ENCODE measurements at places on chromosomes 7 and 10.

DNA sequence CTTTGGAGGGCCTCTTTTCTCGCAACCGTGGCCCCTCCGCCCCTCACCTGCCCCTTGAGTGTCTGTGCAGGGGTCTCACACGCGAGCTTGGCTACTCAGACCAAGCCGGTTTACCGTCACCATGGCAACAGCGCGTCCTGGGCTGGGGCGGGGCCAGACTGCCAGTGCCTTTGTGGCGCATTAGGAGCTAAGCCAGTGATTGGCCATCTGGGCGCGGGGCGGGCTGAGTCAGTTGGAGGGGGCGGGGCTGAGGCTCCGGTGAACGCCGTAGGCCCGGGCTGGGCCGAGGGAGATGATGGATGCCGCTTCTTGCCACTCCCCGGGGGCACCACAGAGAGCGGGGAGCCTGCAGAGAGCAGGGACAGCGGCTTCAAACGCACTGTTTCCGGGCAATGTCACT lies 48.7 kb upstream of the FXYD4 start:
- DNase-seq: peak; percentile 91

DNA sequence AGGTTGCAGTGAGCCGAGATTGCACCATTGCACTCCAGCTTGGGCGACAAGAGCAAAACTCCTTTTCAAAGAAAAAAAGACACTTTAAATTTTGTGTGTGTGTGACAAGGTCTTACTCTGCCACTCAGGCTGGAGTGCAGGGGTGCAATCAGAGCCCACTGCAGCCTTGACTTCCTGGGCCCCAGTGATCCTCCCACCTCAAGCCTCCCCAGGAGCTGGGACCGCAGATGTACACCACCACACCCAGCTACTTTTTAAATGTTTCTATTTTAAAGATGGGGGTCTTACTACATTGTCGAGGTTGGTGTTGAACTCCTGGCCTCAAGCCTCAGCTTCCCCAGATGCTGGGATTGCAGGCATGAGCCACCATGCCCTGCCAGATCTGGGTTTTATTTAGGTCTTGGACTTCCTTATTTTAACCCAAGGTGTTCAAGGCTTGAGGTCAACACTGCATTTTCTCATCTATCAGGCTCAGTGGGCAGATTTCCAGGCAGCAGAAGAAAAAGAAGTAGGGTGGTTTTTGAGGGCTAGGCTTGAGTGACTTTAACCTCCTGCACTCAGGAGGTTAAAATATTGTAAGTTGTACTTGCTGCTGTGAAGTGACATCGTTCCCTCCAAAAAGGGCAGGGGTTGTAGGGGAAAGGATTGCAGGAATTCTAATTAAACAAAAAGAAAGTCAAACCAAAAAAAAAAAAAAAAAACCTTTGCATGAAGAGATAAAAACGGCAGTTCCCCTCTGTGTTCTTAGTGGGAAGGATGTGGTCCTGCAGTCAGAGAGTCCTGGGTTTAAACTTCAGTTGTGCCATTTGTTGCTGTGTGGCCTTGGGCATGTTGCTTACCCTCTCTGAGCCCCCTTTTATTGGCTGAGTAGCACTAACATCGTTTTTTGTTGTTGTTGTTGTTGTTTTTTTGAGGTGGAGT lies 71.5 kb downstream of the CARD11 start:
- DNase-seq: no peak

- DNase-seq: no peak
Measured at GRCh38 chr10:97570789-97571471, 1.6 kb upstream of the ANKRD2 start.

GRCh38 chr7:118573085-118573484 lies 348.6 kb downstream of the ANKRD7 start:
- peak; percentile 57 for DNase-seq

- no peak for DNase-seq
Measured at GRCh38 chr10:29227201-29227600, 61.7 kb upstream of the LYZL1 start.

DNA sequence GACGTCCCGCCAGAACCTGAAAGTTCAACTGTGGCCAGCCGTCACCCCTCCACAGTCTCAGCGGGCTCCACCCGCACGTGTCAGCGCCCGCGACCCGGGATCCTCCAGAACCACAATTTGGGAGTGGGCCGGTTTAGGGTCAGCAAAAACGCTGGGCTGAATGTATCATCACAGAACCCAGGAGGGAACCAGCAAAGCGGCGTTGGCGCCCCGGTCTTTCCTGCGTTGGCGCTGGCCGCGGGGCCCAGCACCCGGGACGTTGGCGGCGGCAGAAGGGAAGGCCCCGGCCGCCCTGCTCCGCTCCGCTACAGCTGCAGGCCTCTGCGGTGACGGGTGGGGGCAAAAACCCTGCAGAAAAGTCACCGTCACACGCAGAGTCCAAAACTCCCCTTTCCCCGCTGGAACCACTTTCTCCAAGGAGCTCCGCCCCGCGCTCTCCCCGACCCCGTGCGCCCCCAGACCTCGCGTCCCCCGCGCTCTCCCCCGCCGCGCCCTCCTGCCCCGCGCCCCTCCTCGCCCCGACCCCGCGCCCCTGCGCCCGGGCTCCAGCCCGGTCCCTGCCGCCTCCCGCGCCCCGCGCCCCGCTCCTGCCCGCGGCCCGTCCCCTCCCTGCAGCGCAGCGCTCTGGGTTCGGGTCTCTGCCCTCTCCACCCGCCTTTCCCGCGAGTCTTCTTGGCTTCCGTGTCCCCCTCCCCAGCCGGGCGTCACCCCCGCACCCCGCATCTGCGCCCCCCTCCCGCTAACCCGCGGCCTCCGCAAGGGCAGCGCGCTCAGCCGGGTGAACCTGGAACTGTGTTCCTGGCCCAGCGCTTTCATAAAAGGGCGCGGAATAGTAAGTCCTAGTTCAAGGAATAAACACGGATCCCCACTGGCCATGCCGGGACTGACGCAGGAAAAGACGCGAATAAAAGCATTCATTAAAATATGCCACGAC lies 24.0 kb upstream of the RNF32 start:
- no peak for DNase-seq

- no peak for DNase-seq
Measured at GRCh38 chr10:58322072-58322834, 12.6 kb upstream of the UBE2D1 start.

GRCh38 chr7:18861514-18862118 lies 255.8 kb downstream of the TWIST1 start:
- DNase-seq: no peak

DNA sequence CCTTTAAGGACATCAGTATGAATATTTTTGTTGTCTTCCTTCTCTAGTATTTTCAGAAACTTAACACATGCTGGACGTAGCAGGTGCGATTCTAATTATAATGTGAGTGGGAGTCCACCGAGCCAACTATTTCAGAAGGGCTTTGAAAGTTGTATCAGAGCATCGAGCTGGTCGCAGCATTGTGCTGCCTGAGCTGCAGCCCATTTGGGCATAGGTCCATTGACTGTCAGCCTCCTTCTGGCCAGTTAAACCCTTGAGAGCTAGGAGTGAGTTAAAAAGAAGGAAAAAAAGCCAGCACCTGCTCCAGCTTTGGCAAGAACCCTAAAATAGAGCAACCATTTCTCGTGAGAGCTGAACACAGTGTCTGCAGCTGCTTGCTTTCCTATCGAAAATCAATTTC lies 47.8 kb downstream of the SLC35G1 start:
- no peak for DNase-seq

DNA sequence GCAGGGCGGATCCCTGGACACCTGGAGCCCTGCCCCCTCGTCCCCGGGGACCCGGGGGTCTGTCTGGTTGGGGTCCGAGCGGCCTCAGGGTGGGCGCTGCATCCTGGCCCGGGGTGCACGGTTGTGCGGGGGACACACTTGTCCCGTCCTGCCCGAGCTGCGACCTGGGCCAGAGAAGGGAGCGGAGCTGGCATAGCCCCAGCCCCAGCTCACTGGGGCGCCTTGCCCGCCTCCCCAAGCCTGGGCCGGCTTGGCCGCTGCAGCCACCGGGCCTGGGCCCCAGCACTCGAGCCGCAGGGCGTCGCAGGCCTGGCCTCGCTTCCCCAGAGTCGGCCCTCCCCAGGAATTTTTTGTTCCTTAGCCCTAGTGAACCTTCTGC lies 54.5 kb downstream of the GLRX3 start:
- no peak for DNase-seq

GRCh38 chr10:33494694-33495265 lies 160.3 kb upstream of the NRP1 start:
- no peak for DNase-seq

DNA sequence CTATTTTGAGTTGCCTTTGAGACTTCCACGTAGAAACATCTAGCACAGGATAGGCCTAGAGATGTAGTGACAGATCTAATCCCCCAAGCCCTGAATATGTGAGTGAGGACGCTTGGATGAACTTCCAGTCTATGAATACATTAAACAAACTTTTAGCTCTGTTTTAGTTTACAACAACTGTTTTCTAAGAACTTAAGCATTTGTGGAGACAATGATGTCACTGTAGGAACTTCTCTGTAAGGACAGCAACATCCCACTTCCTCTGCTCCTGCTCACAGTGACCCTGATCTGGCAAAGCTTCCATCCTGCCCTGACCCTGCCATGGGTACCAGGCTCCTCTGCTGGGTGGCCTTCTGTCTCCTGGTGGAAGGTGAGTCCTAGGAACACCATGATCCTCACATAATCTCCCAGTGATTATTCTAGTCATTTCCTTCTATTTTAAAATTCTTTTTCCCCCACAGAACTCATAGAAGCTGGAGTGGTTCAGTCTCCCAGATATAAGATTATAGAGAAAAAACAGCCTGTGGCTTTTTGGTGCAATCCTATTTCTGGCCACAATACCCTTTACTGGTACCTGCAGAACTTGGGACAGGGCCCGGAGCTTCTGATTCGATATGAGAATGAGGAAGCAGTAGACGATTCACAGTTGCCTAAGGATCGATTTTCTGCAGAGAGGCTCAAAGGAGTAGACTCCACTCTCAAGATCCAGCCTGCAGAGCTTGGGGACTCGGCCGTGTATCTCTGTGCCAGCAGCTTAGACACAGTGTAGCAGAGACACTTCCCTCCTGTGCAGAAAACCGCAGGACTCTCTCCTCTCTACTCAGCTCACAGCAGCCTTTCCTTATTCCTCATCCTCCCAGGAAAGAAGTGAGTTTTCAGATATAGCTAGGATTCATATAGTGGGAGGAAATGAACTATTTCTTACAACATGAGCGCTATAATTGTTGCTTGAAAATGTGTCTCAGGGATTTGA lies 194.4 kb upstream of the PRSS1 start:
- DNase-seq: no peak
